ENCODE measurements at places on chromosomes 7 and 10. TPM values are rescaled to one million over a fixed set of nuclear protein-coding genes. Genes with fewer than 3 reads are reported as not detected.

Gene ZNF107
- polyA plus RNA-seq: 5.1 TPM

DNA sequence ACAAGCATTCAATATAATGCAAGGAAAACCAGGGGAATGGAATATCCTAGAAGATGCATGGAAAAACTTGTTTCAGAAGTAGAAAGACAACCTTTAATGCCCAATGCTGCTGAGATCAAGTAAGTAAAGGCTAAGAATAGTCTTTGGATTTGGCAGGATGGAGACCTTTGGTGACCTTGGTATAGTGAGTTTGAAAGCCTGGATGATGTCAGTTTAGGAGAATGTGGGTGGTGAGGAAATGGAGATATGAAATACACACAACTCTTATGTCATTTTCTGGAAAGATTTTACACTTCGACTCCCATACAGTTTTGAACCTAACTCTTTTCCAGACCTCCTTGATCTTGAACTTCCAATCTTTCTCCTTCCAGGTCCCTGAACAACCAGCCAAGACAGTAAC is 185.7 kb downstream of the TFEC start:
- H3K4me1 ChIP-seq: no peaks in the 10 kb centered on the region
- no peak for DNase-seq
- no peak overlapping the region for H3K27ac ChIP-seq

DNA sequence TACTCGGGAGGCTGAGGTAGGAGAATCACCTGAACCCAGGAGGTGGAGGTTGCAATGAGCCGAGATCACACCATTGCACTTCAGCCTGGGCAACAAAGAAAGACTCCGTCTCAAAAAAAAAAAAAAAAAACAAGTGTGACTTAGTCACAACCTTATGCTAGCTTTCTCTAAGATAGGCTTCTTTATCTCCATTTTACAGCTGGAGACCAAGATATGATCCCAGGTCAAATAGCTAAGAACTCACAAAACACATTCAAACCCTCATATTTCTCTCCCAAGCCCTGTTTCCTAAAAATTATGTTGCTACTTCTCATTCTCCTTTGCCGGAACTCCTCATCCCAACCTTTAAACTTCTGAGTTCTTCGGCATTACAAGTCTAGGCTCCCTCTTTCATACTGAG is 13.0 kb upstream of the DHTKD1 start:
- DNase-seq: no peak
- no peaks in the 10 kb centered on the region for H3K36me3 ChIP-seq
- no peak overlapping the region for H3K27ac ChIP-seq
- H3K4me1 ChIP-seq: no peaks in the 10 kb centered on the region

GRCh38 chr10:24897326-24897926 is 55.0 kb downstream of the PRTFDC1 start:
- peaks cover 11% of the 10 kb centered on the region for H3K4me1 ChIP-seq
- no peak overlapping the region for H3K27ac ChIP-seq
- no peak for DNase-seq
- H3K36me3 ChIP-seq: no peaks in the 10 kb centered on the region

Gene SFTPD
- 1.3 TPM for polyA plus RNA-seq

Gene ZNF804B
- polyA plus RNA-seq: not detected

Gene OLAH
- polyA plus RNA-seq: not detected

Gene GRID1
- polyA plus RNA-seq: 6.1 TPM

DNA sequence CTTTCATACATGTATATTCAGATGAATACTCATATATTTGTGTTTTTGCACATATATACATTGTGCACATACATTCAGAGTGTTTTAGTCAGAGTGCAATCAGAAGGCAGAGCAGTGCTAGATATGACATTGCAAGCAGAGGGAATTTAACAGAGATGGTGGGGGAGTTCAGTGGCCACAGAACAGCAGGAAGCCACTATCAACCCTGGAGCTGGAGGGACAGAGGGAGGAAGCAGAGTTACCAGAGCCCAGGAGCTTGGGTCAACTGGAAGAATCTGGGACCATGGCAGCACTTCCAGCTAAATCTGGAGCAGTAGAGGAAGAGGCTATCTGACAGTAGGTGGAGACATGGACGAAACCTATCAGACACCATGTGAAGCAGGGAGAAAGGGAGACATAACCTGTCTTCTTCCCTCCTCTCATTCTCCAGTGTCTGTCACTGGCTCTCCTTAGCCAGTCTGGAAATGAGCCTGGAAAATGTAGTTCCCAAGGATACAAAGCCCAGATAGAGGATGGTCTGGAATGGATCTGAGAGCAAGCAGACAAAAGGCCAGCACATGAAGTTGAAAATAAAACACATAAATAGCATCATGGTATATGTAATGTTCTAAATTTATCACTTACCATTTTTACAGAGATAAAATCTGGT is 33.6 kb upstream of the HERPUD2 start:
- H3K27me3 ChIP-seq: no peaks in the 10 kb centered on the region
- peak overlapping the region; percentile 48 for H3K27ac ChIP-seq
- H3K4me3 ChIP-seq: no peak overlapping the region
- H3K4me1 ChIP-seq: peaks cover 15% of the 10 kb centered on the region

Data from muscle of leg (tissue), 16 donors.